ENCODE measurements at places on chromosomes 1 and 21.

DNA sequence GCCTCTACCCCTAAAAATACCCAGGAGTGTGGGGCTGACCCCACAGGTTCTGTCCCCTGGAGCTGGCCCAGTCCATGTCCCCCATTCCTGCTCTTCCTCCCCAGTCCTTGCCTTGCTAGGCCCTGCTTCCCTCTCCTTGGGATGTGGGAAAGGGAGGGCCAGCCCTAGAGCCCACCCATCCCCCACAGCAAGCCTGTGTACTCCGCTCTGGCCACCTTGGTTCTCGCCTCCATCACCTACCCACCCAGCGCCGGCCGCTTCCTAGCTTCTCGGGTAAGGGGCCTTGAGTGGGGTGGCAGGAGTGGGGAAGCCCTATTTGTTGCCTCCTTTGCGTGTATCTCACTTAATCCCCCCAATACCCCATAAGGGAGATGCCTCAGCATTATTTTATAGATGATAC is 6.7 kb downstream of the CLCNKB start:
- DNase-seq, result no peak

DNA sequence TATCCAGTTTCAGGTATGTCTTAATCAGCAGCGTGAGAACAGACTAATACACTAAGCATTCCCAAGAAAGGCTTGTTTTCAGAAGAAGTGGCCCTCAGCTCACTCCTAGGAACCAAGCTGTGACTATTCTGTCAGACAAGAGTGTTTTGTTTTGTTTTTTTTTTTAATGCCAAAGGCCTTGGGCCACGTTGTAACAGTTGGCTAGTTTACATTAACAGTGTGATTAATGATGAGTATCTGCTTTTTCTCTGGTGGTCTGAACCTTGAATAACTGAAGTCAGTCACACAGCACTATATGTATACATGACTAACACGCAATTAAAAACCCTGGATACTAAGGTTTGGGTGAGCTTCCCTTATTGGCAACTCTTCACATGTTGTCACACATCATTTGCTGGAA is 21.9 kb downstream of the DPYD start:
- DNase-seq, result no peak

GRCh38 chr1:205688171-205689080 is 8.1 kb upstream of the SLC45A3 start:
- no peak for DNase-seq

- DNase-seq, result no peak
These were observed 354.6 kb upstream of the C1orf87 start for GRCh38 chr1:60428127-60428526.

GRCh38 chr1:25926731-25927496 is 20.7 kb upstream of the STMN1 start:
- DNase-seq, result no peak

Measured in NCI-H187 treated with DMSO at 0.1 percent for 48 hours (cell line).